Lung microvascular endothelial cell (primary cell): ENCODE measurements at places on chromosomes 6 and 20. TPM values are rescaled to one million over a fixed set of nuclear protein-coding genes. Genes with fewer than 3 reads are reported as not detected.

GRM1 gene
- total RNA-seq: under 0.01 TPM in 1 of 2 replicates, not detected in the other

TAF4 gene
- 1.3 and 2.6 TPM in 2 replicates for total RNA-seq

TREM1 gene
- total RNA-seq: not detected in 2 replicates

DNA sequence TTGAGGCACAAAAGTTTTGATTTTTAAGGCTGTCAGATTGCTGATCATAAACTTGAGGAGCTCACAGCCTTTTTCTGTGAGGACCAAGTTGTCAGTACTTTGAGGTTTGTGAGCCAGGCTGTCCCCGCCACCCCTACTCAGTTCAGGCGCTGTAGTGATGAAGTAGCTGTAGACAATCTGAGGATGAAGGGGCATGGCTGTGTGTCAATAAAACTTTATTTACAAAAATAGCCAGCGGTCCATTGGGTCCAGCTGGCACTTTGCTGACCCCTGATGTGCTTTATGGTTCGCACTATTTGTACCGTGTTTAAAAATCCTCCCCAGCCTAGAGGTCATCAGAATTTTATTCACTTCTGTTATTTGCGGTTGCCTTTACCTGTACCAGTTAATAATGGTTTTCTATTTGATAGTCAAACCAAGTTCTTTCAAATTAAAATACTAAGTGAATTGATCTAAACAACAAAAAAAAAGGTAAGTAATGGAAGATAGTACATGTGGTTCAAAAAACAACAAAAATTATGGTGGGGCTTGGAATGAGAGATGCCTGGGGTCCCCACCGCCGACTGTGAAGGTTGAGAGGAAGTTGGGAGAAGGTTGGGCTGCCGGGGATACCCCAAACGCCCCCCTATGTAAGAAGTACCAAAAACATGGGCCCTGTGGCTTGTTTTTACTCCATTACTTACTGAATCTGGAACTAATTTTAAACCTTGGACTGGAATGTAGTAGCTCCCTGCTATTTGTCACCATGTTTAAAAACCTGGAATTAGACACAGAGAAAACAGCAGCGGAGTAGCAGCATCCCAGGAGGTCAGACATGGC, 123.6 kb downstream of the SYCP2 start:
- DNase-seq: no peak

GRCh38 chr6:98593676-98594075, 240.7 kb upstream of the POU3F2 start:
- no peak for DNase-seq
